Vagina (tissue), 2 donors: ENCODE measurements at places on chromosomes 12 and 14.
A peak's percentile ranks its signal among the peaks of the same experiment; 100 is the strongest.

- DNase-seq, result no peak
Observed at GRCh38 chr14:34507884-34508283, 31.6 kb downstream of the EAPP start.

- DNase-seq, result no peak
Observed at GRCh38 chr12:44098786-44099185, 262.9 kb downstream of the TMEM117 start.

- DNase-seq, result no peak
Observed at GRCh38 chr14:95387826-95388445, 68.2 kb upstream of the CLMN start.

- peak; percentile 65 for DNase-seq
Observed at GRCh38 chr14:98951031-98951430, 321.0 kb downstream of the BCL11B start.

DNA sequence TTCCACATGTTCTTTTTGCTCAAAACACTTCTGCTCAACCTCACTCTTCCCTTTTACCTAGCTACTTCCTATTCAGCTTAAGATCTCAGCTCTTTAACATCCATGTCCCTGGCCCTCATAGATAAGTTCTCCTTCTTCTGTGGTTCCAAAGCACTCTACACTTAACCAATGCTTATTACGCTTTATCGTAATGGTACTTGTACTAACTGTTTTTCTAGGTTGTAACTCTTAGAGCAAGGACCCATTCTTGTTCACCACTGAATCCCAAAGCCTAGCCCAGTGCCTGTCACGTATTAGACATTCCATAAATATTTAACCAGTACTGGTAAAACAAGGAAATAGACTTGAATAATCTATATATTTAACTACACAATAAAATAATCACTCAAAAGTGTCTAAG, 5.3 kb downstream of the SLC41A2 start:
- DNase-seq, result no peak

DNA sequence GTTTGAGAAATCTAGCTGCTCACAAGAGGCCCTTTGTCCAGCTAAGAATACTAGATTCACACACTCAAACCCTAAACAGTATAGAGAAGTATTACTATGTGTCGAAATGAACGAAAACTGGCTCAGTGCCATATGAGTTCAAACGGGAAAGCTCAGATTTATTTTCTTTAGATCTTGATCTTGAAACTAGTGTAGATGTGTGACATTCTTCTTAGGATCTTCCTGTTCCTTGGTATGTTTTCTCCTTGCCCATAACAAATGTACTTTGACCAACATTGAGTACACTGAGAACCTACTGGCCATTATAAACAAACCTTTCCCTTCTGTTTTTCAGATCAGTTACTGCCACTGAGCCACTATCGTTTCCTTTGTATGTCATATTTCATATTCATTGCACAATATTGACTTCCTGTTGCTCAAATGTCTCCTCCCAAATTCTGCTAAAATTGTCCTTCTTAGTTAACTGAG, 21.3 kb downstream of the MYBPC1 start:
- no peak for DNase-seq
